ENCODE measurements at places on chromosomes 1 and 21.

DNA sequence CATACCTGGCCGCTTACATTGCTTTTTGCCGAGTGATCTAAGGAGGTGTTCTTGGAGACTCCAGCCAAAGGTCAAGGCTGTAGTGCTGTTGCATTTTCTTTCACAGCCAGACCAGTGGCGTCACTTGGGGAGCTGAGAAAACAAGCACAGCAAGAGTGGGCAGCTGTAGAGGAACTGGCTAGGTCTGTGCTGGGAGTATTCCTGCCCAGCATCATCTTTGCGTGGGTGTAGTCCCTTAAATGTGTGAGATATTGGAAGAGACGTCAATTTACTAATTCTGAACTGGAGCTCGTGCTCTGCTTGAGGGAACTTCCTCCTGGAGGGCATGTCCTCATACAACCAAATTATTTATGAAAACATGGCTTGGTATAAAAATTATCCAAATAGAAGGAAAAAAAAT lies 10.2 kb downstream of the UBIAD1 start:
- no peak for DNase-seq

GRCh38 chr1:63575340-63575826 lies 17.8 kb upstream of the PGM1 start:
- peak; percentile 12 for DNase-seq

DNA sequence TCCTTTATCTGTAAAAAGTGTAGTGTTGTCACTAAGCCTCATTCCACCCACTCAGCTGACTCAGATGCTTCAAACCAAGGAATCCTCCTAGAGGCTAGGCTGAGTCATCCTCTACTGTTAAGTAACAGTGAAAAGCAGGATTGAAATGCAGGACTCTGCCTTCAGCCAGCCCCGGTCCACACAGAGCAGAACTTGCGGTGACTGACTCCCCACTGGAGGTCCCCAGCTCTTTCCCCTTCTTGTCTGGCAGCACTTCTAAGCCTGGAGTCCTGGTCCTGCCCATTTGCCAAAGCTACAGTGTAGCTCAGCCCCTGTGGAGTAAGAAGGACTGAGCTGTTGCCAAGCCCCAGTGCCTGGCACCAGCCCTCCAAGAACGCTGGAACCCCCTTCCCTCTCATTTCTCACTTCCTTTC lies 1.7 kb downstream of the RAB7B start:
- DNase-seq: peak; percentile 54

- DNase-seq: no peak
Measured at GRCh38 chr1:7422561-7422960, 348.5 kb upstream of the VAMP3 start.

GRCh38 chr1:164587617-164588501 lies 28.9 kb downstream of the PBX1 start:
- DNase-seq: no peak

GRCh38 chr21:43842742-43843141 lies 22.3 kb upstream of the AGPAT3 start:
- peak; percentile 56 for DNase-seq

DNA sequence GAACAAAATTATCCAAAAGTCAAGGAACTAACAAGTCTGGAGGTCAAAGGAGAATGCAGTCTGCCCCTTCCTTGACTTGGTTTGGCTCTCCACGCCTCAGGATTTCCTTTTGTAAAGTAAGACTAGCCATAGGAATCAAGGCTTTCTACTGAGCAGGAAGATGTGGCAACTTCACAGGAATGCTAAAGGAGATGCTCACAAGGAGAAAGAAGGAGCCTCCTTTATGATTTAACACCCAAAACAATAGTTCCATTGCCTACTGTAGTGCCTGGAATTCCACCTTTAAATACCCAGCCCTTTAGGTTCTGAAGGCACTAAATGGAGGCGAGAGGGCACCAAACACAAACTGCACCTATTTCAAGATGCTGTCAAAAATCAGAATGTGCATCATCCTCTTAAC lies 176.3 kb upstream of the NFIA start:
- no peak for DNase-seq

- DNase-seq: no peak
Measured at GRCh38 chr1:59543211-59543668, 246.3 kb downstream of the FGGY start.

GRCh38 chr1:30758785-30759380 lies 1.3 kb upstream of the LAPTM5 start:
- DNase-seq: peak; percentile 64

GRCh38 chr1:89622895-89623294 lies 10.0 kb upstream of the LRRC8C start:
- no peak for DNase-seq

- no peak for DNase-seq
Measured at GRCh38 chr1:202709276-202710041, 795 bp downstream of the SYT2 start.

- no peak for DNase-seq
Measured at GRCh38 chr1:164794356-164794755, 235.4 kb downstream of the PBX1 start.

DNA sequence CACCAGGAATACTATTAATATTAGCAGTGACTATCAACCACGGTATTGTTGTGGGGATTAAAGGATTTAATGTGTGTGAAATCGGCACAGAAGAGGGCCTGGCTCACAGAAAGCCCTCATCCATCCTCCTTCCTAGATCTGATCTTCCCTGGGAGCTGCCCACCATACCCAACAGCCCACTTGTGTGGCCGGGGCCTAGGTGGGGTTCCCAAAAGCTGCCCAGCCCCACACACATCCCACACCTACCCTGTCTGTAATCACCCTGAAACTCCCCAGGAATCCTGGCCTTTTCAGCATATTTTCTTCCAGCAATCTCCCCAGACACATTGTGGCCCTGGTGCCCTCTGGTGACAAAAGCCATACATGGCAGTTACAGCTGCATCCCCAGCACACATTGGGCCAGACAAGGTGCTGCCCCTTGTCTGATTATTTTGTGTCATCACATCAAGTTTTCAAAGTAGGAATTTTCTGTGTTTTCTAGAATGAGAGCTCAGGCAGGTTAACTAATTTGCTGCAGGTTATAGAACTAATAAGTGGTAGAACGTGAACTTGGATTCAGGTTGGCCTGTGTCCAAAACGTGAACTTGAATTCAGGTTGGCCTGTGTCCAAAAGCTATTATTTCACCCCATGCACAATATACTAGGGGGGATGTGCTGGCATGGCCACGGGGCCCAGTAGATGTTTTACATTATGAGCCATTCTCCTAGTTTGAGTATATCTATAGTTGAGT lies 5.3 kb upstream of the SLC6A9 start:
- peak; percentile 67 for DNase-seq

- no peak for DNase-seq
Measured at GRCh38 chr1:203969846-203970245, 103.1 kb upstream of the SOX13 start.

- DNase-seq: no peak
Measured at GRCh38 chr1:111604931-111605330, 14.7 kb upstream of the RAP1A start.

GRCh38 chr1:46497020-46497419 lies 7.4 kb downstream of the DMBX1 start:
- DNase-seq: no peak

DNA sequence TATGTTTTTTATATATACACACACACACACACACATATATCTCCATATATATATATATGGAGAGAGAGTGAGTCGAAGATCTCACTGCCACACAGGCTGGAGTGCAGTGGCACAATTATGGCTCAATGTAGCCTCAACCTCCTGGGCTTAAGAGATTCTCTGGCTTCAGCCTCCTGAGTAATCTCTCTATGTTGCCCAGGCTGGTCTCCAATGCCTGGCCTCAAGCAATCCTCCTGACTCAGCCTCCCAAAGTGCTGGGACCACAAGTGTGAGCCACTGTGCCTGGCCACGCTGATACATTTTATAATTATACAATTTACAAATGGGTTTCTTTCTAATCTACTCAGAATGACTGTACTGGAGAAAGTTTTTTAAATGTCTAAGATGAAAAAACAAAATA lies 664.2 kb downstream of the PTPRC start:
- no peak for DNase-seq

DNA sequence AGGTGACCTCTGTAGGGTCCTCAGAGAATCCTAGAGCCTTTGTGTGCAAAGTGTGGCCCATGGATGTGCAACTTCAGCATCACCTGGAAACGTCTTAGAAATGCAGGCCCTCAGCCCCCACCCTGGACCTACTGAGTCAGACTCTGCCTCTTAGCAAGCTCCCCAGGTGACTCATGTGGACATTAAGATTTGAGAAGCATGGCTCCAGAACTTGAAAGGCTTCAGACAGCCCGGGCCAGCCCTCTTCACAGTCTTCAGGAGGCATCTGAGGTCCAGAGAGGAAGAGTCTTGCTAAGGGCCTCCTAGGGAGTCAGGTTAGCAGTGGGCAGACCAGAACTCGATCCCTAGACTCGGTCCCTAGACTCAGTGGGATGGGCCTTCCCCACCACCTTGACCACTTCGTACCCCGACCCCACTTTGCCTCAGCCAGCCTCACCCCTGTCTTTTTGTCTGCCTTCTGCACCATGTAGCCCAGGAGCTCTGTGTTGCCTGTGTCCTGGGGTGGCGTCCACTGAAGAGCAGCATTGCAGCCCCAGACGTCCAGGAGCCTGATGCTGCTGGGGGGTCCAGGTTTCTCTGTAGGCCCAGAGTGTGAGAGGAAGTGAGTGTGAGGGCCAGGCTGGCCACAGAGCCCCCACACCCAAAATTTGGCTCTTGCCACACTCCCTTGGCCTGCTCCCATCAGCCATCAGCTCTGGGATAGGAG lies 4.8 kb downstream of the MYBPH start:
- no peak for DNase-seq

- no peak for DNase-seq
Measured at GRCh38 chr1:228007801-228008341, 1.1 kb downstream of the WNT3A start.

DNA sequence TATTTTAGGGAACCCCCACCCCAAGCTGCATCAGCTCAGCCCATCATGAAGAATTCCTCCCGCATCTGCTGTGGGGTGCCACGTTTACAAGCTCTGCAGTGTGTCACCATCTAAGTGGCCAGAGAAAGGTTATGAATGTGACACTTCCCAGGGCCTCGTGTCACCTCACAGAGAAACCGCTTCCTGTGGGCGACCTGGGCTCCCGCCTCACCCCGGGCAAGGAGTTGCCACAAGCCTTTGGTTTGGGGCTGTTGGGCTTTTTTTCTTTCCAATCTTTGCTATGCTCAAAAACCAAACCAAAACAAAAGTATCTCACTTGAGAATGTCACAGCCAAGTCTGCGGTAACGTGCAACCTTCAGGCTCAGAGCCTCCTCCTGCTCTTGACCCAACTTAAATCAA lies 82.1 kb upstream of the ARHGEF16 start:
- DNase-seq: peak; percentile 48

- DNase-seq: no peak
Measured at GRCh38 chr21:36510911-36511310, 31.0 kb upstream of the CLDN14 start.

GRCh38 chr1:197715806-197716205 lies 59.5 kb downstream of the DENND1B start:
- no peak for DNase-seq

GRCh38 chr21:26110715-26111114 lies 59.9 kb downstream of the APP start:
- DNase-seq: no peak

DNA sequence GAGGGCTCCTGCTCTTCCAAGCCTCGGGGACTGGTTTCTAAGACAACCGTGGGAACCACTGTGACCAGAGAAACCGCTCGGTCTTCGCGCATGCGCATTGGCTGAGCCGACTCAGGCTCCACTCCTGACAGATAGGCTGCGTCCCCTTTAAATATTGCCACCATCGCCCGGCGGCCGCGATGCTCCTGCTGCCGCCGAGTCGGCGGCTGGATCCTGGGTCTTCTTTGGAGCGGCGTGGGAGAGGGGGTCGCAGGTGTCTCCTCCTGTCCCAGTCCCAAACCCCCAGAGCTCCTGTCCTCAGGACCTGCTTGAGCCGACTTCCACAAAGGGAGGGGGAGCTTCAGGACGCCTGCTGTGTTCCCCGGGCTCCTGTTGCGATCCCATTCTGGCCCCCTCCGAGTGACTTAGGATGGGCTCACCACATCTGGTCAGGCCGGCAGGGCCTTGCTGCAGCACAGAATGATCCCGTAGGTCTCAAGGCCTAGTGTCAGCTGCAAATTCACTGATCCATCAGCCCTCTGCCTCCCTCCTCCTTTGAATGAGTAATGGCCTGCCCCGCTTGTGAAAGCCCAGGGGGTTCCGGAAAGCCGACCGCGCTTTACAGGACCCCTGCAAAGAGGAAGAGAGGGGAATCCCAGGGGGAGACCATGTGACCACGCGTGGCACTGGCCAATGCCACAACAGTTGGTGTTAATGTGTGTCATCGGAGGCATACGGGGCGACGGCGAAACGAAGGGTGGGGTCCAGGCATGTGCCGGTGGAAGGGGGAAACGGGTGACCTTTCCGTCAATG lies 683.2 kb upstream of the TPTE start:
- DNase-seq: no peak

DNA sequence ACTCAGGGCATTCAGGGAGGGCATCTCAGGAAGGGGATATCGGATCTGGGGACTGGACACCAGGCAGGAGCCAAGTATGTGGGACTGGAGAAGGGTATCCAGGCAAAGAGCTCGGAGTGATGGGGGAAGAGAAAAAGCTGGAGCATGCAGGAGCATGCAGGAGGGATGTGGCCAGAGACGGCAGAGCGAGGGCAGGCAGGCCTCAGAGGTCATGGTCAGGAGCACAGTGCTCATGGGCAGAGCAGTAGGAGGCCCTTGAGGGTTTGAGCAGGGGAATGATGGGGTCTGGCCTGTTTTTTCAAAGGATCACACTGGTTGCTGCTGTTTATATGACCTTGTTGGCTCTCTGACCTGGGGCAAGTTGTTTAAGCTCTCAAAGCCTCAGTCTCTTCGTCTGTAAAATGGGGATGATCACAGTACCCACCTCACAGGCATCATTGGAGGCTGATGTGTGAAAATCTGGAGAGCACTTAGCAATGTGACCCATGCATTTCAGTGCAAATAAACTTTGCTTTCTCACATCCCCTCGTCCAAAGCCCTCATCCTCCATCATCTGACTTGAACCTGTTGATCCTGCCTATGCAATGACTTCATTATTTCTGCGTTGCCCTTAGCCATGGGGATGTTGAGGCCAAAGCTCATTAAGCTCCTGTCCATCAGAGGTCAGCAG lies 273.1 kb downstream of the MATN1 start:
- no peak for DNase-seq

- DNase-seq: no peak
Measured at GRCh38 chr1:85983316-85983715, 173.3 kb downstream of the COL24A1 start.

Data from activated CD4-positive, alpha-beta T cell treated with anti-CD3 and anti-CD28 coated beads, Interleukin-2, amount 50 U/mL, for 16 hours (primary cell).